ENCODE measurements at places on chromosomes 13 and 19.

- no peak for DNase-seq
Measured at GRCh38 chr19:56177564-56178243, 1.9 kb downstream of the GALP start.

- DNase-seq = no peak
Measured at GRCh38 chr19:49361438-49362047, 673 bp downstream of the TEAD2 start.

GRCh38 chr13:34001389-34001788 lies 183.4 kb downstream of the RFC3 start:
- no peak for DNase-seq

GRCh38 chr19:6392221-6393073 lies 517 bp downstream of the GTF2F1 start:
- no peak for DNase-seq

DNA sequence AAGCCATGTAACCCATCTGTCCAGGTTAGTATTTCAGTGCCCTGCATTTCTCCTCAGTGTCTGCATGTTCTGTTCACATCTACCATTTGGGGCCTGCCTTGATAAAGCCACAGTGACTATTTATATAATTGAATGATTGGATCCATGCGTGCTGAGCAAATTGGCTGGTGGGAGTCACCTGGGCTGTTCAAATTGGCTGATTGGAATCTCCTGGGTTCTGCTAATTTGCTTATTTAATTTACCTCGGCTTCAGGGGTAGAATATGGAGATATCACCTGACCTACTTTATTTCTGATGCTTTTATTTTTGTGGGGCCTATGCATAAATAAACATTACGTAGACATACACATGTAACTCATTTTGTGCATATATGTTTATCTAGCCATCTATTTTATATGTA lies 167.7 kb downstream of the ZNF486 start:
- DNase-seq = no peak
